ENCODE measurements at places on chromosomes 2 and 18.
A peak's percentile ranks its signal among the peaks of the same experiment; 100 is the strongest.

DNA sequence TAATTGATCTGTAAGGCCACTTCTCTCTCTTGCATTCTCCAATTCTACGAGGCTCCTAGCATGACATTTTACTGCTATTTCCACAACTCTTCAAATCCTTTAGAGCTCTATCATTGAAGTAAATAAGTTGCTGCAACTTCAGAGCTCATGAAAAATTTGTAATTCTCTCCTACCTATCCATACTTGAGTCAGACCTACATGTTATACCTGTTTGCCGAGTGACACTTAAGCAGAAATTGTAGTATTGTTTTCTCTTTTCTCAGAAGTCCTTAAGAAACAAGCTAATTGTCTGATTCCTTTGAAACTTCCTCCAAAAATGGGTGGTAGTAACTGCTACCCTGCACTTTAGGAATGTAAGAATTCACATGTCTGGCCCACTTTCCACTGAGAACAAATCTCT, 26.1 kb downstream of the GALM start:
- peaks cover 56% of the 10 kb centered on the region for H3K4me1 ChIP-seq
- H3K27ac ChIP-seq, result peak overlapping the region; percentile 100
- no peaks in the 10 kb centered on the region for H3K27me3 ChIP-seq
- no peak for DNase-seq
- H3K36me3 ChIP-seq, result peaks cover 50% of the 10 kb centered on the region

DNA sequence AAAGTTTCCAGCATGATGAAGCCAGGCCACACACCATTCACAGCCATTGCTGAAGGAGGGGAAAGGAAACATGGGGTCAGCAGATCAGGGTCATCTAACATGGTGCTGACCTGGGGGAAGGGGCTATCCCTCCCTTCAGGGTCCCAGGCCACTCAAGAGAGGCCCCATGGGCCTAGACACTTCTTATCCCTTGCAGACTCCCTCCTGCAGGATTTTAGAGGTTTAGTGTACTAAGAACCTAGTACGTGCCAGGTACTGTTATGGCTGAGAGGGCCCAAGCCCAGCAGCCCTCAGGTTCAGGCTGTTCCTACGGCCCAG, 8.8 kb downstream of the KHK start:
- H3K4me1 ChIP-seq, result peaks cover 15% of the 10 kb centered on the region
- DNase-seq, result no peak
- no peaks in the 10 kb centered on the region for H3K27me3 ChIP-seq

GRCh38 chr2:3575534-3576262, 638 bp downstream of the RPS7 start:
- H3K4me1 ChIP-seq, result peaks cover 42% of the 10 kb centered on the region
- H3K27me3 ChIP-seq, result no peaks in the 10 kb centered on the region
- DNase-seq, result peak; percentile 30
- H3K4me3 ChIP-seq, result peak overlapping the region; percentile 90
- H3K27ac ChIP-seq, result peak overlapping the region; percentile 98

- H3K27ac ChIP-seq, result no peak overlapping the region
- no peaks in the 10 kb centered on the region for H3K27me3 ChIP-seq
- H3K4me1 ChIP-seq, result peaks cover 54% of the 10 kb centered on the region
- DNase-seq, result no peak
Measured at GRCh38 chr18:814300-815084, 2.5 kb upstream of the YES1 start.

DNA sequence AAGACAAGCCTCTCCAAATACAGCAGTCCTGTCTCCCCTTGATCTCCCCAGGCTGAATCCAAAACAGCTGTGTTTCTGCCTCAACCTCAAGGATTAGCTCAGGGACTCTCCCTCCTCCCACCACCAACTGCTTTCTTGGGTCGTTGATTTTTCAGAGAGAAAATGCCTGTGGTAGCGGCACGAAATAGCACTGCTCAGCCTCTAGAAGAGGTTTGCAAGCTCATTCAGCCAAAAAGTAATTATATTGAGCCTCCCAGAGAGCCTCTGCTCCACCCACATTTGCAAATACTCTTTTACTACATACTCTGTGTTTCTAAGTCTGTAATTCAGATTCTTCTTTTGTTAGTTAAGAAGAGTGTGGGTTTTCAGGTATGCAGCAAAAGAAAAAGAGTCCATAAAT, 396.4 kb upstream of the TNP1 start:
- no peak overlapping the region for H3K4me3 ChIP-seq
- H3K27me3 ChIP-seq, result no peaks in the 10 kb centered on the region
- no peak for DNase-seq
- H3K27ac ChIP-seq, result no peak overlapping the region

DNA sequence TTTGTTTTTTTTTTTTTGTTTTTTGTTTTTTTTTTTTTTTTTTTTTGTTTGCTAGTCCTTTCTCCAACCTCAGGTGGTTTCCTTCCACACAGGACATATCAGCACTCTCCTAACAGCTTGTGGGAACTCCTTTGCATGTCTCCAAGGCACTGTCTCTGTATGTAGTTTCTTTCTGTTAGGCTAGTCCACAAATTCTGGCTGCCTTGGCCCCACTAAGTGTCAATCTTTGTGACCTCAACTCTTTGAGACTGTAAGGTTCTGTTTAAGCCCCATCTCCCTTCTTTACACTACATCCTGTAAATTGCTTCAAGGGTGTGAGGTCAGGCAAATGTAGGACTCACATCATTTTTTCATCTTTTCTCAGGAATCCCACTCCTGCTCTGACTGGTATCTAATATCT, 85.1 kb downstream of the NCOA1 start:
- peak overlapping the region; percentile 6 for H3K4me3 ChIP-seq
- peaks cover 73% of the 10 kb centered on the region for H3K4me1 ChIP-seq
- H3K27ac ChIP-seq, result peak overlapping the region; percentile 26
- H3K27me3 ChIP-seq, result no peaks in the 10 kb centered on the region

- H3K4me3 ChIP-seq, result no peak overlapping the region
Measured at GRCh38 chr2:223560749-223561435, 41.3 kb downstream of the SCG2 start.

- no peak overlapping the region for H3K4me3 ChIP-seq
- peaks cover 7% of the 10 kb centered on the region for H3K36me3 ChIP-seq
- peaks cover 22% of the 10 kb centered on the region for H3K4me1 ChIP-seq
- peak overlapping the region; percentile 96 for H3K27ac ChIP-seq
- DNase-seq, result no peak
Measured at GRCh38 chr2:241982706-241983570, 113.4 kb downstream of the RTP5 start.

DNA sequence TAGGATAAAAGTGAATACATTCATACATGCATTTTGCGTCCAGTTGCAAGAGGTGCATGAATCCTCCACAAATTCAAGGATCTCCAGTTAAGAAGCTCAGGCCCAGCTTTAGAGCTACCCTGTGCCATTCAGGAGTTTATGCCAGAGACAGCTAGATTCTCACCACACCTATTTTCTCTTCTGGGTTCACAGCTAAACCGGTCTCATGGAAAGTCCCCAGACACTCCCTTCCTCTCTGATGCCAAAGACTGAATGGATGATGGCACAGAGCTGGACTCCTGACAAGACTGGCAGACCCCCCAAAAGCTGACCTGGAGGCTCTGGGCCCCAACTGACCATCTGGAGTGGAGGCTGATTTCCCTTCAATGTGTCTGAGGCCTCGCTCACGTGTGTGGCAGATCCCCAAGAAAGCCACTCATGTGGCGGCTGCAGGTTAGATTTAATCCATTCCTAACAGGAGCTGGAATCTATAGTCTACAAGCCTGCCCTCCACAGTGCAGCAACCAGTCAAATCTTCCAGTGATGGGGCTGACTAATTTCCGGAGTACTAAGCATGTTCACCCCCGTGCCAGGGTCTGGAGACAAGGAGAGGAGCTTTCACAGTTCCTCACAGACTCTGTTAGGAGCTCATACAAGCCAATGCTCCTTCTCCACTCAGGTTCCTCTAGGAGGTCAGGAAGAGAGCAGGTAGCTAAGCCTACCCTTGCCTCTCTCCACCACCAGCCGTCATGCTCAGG, 257.1 kb downstream of the BCL11A start:
- DNase-seq, result no peak
- no peak overlapping the region for H3K27ac ChIP-seq
- peaks cover 27% of the 10 kb centered on the region for H3K27me3 ChIP-seq
- no peak overlapping the region for H3K4me3 ChIP-seq
- no peaks in the 10 kb centered on the region for H3K36me3 ChIP-seq
- no peaks in the 10 kb centered on the region for H3K4me1 ChIP-seq

- H3K27ac ChIP-seq, result no peak overlapping the region
- no peaks in the 10 kb centered on the region for H3K27me3 ChIP-seq
- H3K36me3 ChIP-seq, result peaks cover 6% of the 10 kb centered on the region
- no peak for DNase-seq
- no peaks in the 10 kb centered on the region for H3K4me1 ChIP-seq
Measured at GRCh38 chr2:24833821-24834732, 40.9 kb downstream of the CENPO start.

DNA sequence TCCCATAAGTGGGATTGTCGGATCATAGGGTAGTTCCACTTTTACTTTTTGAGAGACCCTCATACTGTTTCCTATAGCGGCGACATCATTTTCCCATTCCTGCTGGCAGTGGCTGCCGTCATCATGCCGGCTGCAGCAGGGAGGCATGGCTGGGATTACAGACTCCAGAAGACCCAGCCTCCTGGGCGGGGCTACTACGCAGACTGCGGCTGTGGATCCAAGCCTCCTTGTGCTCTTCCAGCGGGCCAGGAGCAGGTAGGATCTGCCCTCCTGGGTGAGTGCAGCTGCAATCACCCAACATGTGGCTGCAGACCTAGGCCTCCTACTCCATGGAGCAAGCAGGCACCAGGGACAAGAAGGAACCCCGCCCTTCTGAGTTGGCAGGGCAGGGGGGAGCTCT, 359.2 kb downstream of the GALR1 start:
- H3K4me3 ChIP-seq, result no peak overlapping the region
- H3K36me3 ChIP-seq, result no peaks in the 10 kb centered on the region
- H3K4me1 ChIP-seq, result no peaks in the 10 kb centered on the region
- H3K27me3 ChIP-seq, result peaks cover 38% of the 10 kb centered on the region
- DNase-seq, result no peak

DNA sequence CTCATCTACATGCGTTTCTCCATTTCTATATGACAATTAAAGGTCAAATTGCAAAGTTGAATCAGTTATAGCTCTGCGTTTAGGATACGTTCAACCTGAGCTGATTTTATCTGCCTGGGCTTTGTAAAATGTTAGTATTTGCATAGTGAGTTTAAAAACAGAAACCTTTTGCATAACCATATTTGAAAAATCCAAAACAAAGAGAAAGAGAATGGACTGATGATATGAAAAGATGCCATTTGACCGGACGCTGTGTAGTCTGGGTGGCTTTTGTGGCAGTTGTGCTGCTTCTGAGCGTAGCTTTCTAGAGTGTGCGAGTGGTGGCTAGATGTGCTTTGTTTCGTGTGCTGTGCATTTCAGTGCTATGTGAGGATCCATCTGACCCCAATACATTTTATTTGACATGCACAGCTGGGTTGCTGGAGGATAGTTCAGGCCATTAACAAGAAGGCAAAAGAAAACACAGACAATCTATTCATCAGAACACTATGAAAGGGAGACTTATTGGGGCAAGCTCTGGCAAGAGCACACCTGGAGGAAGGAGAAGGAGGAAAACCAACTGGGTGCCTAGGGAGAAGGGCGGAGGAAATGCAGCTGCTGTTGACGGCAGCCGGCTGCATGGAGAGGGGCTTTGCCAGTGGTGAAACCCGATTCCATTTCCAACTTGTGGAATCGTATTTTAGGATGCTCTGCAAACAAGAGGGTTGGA, 126.8 kb downstream of the ACOXL start:
- peaks cover 2% of the 10 kb centered on the region for H3K36me3 ChIP-seq
- H3K27me3 ChIP-seq, result no peaks in the 10 kb centered on the region
- no peak for DNase-seq
- peak overlapping the region; percentile 87 for H3K27ac ChIP-seq

- H3K4me3 ChIP-seq, result no peak overlapping the region
- peaks cover 2% of the 10 kb centered on the region for H3K36me3 ChIP-seq
- H3K4me1 ChIP-seq, result no peaks in the 10 kb centered on the region
- H3K27me3 ChIP-seq, result no peaks in the 10 kb centered on the region
- no peak for DNase-seq
Measured at GRCh38 chr2:107281637-107282036, 395.7 kb upstream of the ST6GAL2 start.

- peaks cover 84% of the 10 kb centered on the region for H3K4me1 ChIP-seq
- peak overlapping the region; percentile 91 for H3K27ac ChIP-seq
Measured at GRCh38 chr2:37586663-37587317, 84.7 kb downstream of the CDC42EP3 start.

DNA sequence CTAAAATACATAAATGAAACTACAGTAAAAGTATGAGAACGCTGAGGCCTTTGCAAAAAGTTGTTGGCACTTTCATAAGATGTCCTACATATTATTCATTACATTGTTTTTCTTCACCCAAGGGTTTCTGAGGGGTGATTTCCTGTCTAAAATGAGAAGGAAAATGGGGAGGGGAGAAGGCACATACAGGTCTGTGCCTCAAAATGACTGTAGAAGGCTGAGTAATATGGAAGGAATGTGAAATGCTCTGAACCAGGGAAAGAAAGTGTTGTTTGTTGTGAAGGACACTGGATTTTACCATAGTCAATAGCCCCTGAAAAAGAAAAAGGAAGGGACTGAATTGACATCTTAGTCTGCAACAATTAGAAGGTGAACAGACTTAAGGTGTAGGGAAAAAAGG, 99.5 kb upstream of the RNF152 start:
- H3K4me3 ChIP-seq, result no peak overlapping the region
- no peaks in the 10 kb centered on the region for H3K36me3 ChIP-seq
- DNase-seq, result no peak

DNA sequence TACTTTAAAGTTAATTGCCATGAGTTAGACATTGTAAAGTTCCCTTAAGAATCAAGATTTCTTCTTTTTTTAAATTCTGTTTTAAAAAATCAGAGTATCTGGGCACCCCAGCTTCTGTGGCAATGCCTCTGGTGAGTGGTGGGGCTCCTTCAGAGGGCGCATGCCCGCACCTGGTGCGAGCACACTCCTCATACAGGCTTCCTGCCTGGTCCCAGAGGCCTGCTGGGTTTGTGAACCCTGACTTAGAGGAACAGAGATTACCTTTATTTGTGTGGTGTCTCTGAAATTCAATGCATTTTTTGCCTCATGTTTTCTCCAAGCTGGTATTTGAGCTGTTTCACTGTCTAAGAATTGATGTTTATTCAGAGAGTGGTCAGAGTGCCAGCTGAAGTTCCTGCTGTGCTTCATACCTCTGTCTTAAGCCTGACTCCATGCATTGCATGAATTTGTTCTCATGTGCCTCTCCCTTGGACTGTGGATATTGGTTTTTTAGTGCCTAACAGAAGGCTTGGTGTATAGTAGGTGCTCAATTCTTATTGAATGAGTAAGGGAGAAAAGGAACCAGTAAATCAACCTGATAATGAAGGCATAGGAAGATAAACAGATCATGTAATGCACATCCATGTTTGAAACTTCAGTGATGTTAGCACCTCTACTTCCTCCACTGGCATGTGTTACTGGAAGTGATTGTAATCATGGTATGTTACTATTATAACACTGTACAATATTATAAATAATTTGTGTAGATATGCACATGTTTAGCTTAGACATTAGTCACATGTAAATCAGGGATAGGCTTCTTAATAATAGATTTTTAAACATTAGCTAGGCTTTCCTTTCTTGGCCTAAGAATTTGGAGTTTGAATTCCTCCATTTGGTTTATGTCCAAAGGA, 29.0 kb downstream of the PHLPP1 start:
- no peak overlapping the region for H3K4me3 ChIP-seq
- H3K27me3 ChIP-seq, result no peaks in the 10 kb centered on the region
- no peak overlapping the region for H3K27ac ChIP-seq
- no peaks in the 10 kb centered on the region for H3K36me3 ChIP-seq
- H3K4me1 ChIP-seq, result peaks cover 16% of the 10 kb centered on the region
- no peak for DNase-seq

Measured in central memory CD8-positive, alpha-beta T cell (primary cell).